Muscle of back (tissue), 13 donors: ENCODE measurements at places on chromosomes 13 and 19. TPM values are rescaled to one million over a fixed set of nuclear protein-coding genes. Genes with fewer than 3 reads are reported as not detected.

ICAM4 gene
- 0.32 TPM for polyA plus RNA-seq

TMEM145 gene
- polyA plus RNA-seq, result 0.56 TPM

HAUS8 gene
- 10.0 TPM for polyA plus RNA-seq

TOMM40 gene
- polyA plus RNA-seq, result 26.2 TPM

RPS16 gene
- 1,905 TPM for polyA plus RNA-seq

RASAL3 gene
- 1.2 TPM for polyA plus RNA-seq

TMEM86B gene
- 3.2 TPM for polyA plus RNA-seq

SLAIN1 gene
- 4.0 TPM for polyA plus RNA-seq

ZNF628 gene
- 4.0 TPM for polyA plus RNA-seq

RRAS gene
- 32.5 TPM for polyA plus RNA-seq

IL12RB1 gene
- polyA plus RNA-seq, result 0.35 TPM

TMEM255B gene
- 10.1 TPM for polyA plus RNA-seq

ZNF682 gene
- 7.8 TPM for polyA plus RNA-seq

CYP4F3 gene
- polyA plus RNA-seq, result 0.57 TPM

PRR20E gene
- not detected for polyA plus RNA-seq

PROSER3 gene
- polyA plus RNA-seq, result 10.3 TPM

TNFSF11 gene
- polyA plus RNA-seq, result 0.21 TPM

C5AR1 gene
- 1.5 TPM for polyA plus RNA-seq

ZNF419 gene
- 7.1 TPM for polyA plus RNA-seq

R3HDM4 gene
- 43.8 TPM for polyA plus RNA-seq

TBXA2R gene
- 1.2 TPM for polyA plus RNA-seq
